ENCODE measurements at places on chromosomes 2 and 18.

DNA sequence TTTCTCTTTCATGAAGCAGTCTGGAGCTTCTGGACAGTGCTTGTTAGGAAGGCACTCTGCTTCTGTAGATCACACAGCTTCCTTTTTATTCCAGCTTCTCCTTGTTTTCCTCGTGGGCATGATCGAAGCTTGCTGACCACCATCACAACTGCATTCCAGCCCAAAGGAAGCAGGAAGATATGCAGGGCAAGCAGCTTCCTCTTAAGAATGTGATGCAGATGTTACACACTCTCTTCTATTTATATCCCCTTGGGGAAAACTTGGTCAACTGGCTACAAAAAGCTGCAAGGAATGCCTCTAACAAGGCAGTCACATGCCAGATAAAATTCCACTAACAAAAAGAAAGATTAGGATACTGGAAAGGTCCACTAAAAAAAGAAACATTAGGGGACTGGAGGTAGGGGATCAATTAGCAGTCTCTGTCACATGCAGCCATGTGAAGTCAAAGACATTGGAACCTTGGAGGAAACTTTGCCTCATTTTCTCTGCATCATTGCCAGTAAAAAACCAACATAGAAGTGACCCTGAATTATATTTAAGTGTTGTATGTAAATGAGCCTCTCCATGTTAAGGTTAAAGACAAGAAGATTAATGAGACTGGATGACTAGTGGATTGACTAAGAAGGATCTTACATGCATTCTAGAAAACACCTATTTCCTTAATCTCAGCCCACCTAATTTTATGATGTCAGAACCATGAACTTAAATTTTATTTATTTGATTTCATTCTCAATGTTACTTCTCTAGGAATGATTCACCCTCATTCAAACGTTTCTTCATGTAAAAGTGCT is 98.3 kb downstream of the NAB1 start:
- DNase-seq = no peak

GRCh38 chr2:95539836-95540235 is 52.0 kb upstream of the TRIM43 start:
- DNase-seq = no peak

DNA sequence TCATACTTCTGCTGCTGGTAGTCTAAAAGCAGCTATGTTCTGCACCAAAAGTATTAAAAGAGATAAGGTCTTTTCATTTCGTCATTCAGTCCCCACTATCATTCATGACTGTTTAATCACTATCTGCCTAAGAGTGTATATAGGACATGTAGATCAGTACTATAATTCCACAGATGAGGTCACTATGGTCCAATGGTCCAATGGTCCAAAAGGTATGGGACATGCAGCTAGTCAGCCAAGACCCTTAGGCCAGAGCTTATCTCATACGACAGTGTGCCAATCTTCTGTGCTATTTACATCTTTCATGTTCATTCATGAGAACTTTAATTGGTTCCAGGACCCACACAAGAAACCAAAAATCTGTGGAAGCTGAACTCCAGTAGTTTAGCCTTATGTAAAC is 42.6 kb upstream of the SDC1 start:
- no peak for DNase-seq

DNA sequence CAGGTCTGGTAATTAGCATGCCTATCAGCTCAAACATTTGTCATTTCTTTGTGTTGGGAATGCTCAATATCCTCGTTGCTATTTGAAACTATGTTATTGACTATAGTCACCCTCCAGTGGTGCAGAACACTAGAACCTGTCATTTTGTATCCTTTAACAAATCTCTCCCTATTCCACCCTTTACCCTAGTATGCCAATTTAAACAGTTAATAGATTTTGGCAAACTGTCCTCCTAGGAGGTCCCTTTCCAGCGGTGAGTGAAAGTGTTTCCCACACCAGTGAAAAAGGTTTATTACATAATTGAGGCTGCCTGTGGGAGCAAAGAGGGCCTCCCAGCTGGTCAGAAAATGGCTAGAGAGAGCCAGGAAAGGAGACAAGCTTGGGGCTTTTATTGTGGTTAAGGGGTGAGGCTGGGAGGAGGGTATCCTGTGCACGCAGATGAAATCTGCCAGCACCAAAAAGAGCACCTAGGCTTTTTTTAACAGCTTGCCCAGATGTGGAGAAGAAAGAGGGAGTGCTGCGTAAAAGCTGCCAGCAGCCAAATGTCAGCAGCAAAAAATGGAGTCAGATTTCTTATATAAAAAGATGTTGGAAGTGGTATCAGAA is 1.8 kb upstream of the DRC1 start:
- no peak for DNase-seq

GRCh38 chr2:188456114-188456909 is 164.6 kb downstream of the GULP1 start:
- no peak for DNase-seq

GRCh38 chr2:224085246-224085645 is 46.2 kb upstream of the SERPINE2 start:
- DNase-seq = no peak

DNA sequence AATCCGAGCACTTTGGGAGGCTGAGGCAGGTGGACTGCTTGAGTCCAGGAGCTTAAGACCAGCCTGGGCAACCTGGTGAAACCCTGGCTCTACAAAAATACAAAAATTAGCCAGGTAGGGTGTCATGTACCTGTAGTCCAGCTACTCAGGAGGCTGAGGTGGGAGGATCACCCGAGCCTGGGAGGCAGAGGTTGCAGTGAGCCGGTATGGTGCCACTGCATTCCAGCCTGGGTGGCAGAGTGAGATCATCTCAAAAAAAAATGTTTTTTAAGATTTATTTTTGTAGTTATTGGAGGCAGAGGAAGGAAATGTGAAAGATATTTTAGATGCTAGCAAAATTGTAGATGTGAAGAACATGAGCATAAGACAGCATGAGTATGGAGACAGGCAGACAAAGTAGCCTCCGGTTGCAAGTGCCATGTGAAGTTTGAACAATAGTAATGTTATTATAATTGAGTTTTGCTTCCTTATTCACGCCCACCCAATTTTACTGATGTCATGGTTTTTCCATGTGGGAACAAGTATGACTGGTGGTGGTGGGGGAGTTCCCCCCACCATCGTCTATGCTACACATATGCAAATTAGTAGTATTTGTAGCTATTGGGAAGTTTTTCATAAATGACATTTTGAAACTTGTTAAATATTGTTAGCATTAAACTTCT is 18.0 kb downstream of the REL start:
- no peak for DNase-seq

- DNase-seq = no peak
Measured at GRCh38 chr18:45829855-45830254, 4.4 kb downstream of the SIGLEC15 start.
